CD4-positive, alpha-beta T cell treated with Interleukin-6 at 100 ng/mL for 8 hours (primary cell): ENCODE measurements at places on chromosomes 4 and X.

DNA sequence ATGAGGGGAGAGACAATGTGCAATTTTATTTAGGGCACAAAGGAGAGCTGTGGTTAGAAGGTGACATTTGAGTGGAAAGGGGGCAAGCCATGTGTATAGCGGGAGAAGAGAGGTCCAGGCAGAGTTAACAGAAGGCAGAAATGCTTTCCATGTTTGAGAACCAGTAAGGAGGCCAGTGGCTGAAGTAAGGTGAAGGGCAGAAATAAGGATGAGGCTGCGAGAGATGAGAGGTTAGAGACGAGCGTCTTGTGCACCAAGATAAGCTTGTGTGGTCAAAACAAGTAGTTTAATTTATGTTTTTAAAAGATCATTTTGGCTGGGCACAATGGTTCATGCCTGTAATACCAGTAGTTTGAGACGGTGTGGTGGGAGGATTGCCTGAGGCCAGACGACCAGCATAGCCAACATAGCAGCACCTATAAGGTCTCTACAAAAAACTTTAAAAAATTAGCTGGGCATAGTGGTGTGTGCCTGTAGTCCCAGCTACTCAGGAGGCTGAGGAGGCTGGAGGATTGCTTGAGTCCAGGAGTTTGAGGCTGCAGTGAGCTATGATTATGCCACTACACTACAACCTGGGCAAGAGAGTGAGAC lies 8.5 kb downstream of the HTT start:
- DNase-seq, result no peak

GRCh38 chr4:108047199-108047598 lies 57.5 kb downstream of the HADH start:
- no peak for DNase-seq

DNA sequence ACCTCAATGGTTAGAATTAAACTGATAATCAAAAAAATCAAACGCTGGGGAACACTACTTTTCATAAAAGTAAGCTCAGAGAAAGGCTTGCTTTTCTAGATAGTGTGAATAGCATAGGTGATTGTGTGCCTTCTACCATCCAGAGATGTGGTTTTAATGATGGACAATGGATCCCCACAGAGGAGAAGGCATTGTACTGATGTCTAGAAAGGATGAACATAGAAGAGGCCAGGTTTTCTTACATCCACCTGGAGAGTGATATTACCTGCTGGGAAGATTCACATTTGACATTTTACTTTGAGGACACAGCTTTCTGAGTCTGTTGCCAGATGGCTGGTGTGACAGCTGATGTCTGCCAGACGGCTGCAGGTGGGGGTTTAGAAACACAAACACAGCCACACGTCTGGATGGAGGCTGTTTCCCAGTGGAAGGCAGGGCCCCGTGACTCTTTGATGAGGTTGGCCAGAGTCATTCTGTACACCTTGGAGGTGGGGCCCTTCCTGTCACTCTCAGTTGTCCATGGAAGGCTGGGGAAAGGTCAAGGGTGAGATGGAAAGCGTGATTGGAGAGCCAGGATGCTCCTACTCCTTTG lies 114.4 kb downstream of the PSAPL1 start:
- DNase-seq, result no peak

GRCh38 chrX:134377537-134377936 lies 82.4 kb upstream of the HPRT1 start:
- DNase-seq, result no peak

DNA sequence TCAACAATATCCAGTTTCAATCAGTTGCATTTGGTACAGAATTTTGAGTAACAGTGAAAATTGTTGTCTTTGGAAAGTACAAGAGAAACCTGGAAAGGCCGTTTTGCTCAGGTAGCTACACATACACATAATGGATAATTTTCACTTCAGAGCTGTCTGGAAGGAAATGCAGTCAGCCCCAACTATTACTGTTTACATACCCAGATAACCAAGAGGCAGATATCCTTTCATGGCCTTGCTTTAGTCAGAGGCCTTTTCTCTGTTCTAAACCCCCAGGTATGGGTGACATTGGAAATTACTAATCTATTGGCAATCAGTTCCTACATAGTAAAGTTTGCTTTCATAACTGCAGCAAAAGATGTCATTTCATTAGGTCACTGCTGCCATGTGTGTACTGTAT lies 244.9 kb upstream of the EMCN start:
- DNase-seq, result no peak

DNA sequence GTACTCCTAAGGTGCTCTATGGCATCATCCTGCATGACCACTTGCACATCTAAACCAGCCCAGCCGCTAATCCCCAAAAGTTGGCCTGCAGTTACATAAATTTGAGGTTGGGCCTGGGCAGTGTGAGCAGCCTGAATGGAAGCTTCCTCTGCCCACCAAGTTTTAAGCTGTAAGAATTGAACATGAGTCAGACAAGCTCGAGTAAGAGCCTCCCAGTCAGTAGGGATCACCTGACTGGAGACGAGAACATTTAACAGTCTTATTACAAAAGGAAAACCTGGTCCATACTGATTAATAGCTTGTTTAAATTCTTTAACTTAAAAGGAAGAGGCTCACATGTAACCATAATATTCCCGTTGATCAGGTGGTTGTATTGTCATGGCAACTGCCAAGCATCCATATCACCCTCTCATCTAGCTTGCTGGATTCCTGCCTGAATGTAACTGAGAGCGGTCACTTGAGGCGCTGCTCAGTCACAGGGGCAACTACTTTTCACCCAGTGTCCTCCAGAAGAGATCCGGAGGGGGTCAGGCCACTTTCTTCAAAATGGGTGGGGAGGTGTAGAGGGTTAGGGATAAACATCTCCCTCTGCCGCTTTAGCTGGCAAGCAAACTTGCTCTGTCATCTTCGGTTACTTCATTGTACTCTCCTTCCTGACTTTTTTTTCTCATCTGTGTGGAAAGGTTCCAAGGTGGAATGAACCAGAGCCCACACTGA lies 56.6 kb upstream of the WDR1 start:
- DNase-seq, result no peak

DNA sequence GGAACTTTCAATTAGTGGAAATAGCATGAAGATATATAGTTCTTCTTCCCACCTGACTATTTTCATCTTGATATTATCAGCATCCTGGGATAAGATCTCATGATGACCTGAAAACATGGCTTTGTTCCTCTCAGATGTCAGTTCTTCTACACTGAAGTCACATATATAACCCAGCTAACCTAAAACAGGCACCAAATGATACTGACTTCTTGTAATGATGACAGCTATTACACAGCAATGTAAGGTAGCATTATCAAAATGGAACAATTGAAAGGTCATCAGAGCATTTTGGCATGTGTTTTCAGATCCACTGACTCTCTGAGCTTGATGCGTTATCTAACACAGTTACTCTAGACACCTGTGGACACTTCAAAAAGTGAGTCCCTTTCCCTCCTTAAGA lies 469.9 kb downstream of the INPP4B start:
- no peak for DNase-seq

DNA sequence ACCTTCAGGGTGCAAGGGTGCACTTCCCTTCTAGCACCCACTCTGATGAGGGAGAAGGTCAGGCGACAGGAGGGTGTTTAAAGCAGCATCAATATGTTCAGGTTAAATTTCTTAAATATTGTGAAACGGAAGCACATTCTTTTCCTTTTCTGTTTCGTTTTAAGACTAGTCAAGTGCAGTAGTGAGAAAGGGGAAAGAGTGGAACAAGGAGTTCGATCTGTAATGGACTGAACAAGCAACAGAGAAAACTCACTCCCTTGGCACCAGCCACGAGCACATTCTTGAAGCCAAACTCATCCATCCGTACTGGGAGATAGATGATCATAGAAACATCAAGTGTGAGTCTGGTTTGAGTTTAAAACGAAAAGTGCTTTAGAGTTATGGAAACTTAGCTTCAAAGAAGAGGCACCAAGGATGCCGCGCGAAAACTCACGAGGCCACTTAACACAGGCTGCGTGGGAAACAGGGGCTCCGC lies 815 bp downstream of the FAM53A start:
- DNase-seq, result no peak

- DNase-seq, result no peak
Measured at GRCh38 chr4:48366611-48367010, 25.3 kb downstream of the SLAIN2 start.

DNA sequence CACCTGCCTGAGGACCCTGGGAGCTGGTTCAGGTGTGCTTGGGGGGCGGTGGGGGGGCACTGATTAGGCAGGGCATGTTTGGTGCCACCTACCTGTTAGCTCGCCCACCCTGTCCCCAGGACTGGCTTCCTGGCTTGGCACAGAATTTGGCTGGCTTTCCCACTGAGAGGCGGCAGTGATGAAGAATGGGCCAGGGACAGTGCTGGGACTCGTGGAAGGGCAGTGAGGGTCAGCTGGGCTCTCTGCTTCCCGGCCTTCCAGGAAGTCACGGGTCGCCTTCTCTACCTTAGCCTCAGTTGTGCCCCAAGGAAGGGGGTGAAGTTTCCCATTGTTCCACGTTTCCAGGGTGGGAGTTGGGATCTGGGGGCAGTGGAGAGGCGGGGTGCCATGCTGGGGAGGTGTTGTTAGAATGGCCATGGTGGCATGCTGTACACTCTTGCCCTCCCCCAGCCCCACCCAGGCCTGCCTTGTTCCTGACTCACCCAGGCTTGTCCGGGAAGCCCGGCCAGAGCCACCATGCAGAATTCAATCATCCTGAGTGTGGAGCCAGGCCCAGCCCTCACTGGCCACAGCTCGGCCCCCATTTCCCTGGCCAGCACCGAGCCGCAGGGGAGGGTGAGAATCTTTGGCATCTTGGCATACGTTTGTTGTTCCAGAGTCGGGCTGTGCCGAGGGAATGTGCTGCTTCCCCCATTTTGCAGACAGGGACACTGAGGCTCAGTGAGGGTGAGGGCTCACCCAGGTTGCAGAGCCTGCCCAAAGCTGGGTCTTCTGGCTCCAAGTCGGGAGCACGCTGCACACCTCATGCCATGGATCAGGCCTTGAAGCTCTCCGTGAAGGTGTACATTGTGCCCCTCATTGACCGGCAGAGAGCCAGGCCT lies 21.9 kb upstream of the GPR78 start:
- DNase-seq, result no peak

DNA sequence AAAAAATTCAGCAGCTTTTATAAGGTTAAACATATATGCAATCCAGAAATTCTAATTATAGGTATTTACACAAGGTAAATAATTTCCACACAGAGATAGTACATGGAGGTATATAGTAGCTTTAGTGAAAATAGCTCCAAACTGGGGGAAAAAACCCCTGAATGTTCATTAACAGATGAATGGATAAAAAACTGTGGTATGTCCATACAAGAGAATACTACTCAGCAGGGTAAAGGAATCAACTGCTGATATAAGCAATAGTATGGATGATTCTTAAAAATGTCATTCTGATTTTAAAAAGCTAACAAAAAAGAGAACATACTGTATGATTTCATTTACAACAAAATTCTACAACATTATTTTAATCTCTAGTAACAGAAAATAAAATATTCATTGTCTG lies 37.2 kb upstream of the FRMD7 start:
- no peak for DNase-seq

DNA sequence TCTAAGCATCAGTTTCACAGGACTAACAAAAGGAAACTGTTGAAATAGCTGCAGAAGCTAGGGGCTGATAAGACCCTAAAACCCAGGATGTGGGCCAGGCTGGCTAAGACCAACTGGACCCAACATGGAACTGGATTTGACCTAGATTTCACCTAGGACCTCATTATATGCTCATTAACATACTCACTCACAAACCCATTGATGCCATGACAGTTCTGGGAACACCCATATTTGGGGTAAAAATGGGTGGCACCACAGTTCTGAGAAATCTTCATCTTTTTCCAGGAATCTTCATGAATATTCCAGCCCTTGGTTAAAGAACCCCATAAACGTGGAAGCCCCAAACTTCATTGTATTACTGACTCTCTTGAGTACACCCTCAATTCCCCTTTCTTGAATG lies 41.1 kb downstream of the HSD17B13 start:
- DNase-seq, result no peak

DNA sequence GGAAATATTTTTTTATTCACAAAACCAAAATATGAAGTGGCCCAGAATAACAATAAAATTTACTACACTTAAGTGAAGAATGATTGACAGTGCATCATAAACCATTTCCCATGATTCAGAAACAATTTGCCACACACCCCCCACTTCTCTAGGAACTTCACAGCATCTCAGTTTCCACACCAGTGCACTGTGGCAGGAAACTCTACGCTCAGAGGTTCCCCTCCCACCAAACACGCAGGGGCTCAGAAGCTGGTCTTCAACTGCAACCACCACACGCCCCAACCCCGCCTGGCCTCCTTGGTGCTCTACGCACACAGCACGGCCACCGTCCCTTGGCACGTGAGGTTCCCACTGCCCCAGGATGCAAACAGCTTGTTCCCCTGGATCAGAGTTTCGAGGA lies 63.7 kb downstream of the ZFYVE28 start:
- DNase-seq, result no peak

- no peak for DNase-seq
Measured at GRCh38 chrX:110395877-110396276, 37.2 kb downstream of the RTL9 start.

DNA sequence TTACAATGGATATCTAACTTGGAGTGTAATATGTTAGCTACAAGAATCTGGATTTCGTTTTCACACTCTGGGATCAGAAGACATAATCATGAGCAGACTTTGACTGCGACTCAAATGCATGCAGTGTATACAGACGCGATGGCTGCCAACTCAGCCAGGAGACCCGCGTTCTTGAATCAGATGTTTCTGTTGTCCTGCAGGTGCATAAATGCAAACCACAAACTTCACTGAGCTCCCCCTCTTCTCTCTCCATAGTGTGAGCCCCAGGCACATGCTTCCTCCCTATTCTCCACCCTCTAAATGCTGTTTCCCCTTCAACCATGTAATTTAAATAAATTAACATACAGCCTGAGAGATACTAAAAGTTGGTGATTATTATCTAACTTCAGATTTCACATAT lies 347.9 kb downstream of the DCHS2 start:
- DNase-seq, result no peak

DNA sequence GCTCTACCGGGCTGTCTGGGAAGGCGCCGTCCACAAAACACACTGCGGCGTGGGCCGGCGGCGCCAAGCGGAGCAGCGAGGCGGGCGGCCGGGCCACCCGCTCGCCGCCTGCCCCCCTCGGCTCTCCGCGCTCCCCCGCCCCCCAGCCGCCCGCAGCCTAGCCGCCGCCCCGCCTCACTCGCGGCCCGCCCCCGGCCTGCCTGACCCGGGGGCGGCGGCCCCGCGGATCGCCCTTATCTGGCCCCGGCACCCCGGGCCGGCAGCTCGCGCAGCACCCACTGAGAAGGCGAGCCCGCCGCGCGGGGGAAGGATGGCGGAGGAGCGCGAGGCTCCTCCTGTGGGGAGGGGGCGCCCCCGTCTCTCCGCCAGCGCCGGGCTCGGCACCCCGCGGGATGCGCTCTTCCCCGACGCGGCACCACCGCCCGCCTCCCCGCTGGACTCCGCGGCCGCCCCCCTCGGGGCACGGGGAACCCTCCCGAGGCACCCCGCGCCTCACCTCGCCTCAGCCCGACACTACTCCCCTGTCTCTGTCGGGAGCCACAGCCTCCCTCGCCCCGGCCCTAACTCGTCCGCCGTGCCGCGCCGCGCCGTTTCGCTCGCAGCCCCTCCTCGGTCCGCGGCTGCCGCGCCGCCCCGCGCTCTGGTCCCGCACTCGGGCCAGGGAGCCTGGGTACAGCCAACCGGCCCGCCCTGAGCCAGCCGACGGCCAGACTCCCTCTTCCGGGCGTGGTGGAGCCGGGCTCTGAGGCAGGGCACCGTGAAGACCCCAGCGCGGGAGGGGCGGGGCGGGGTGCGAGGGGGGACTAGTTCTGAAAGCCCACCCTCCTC lies 566 bp downstream of the ATP11C start:
- DNase-seq, result peak; percentile 25

- DNase-seq, result no peak
Measured at GRCh38 chr4:59091146-59092142, 1981.3 kb upstream of the IGFBP7 start.

GRCh38 chrX:111354496-111354895 lies 57.5 kb downstream of the DCX start:
- DNase-seq, result no peak
